Natural killer cell (primary cell): ENCODE measurements at places on chromosomes 3 and 15.
A peak's percentile ranks its signal among the peaks of the same experiment; 100 is the strongest.

GRCh38 chr3:187728940-187729583 is 16.2 kb downstream of the BCL6 start:
- no peak overlapping the region for H3K4me3 ChIP-seq
- no peaks in the 10 kb centered on the region for H3K27me3 ChIP-seq

GRCh38 chr15:99086327-99086667 is 18.6 kb upstream of the SYNM start:
- H3K36me3 ChIP-seq: no peaks in the 10 kb centered on the region
- no peak overlapping the region for H3K27ac ChIP-seq
- H3K4me3 ChIP-seq: no peak overlapping the region
- DNase-seq: no peak
- peaks cover 4% of the 10 kb centered on the region for H3K4me1 ChIP-seq

- H3K4me1 ChIP-seq: no peaks in the 10 kb centered on the region
- no peaks in the 10 kb centered on the region for H3K27me3 ChIP-seq
- H3K27ac ChIP-seq: no peak overlapping the region
- DNase-seq: no peak
- H3K4me3 ChIP-seq: no peak overlapping the region
- peaks cover 13% of the 10 kb centered on the region for H3K36me3 ChIP-seq
Measured at GRCh38 chr3:119885746-119886530, 104.0 kb downstream of the NR1I2 start.

DNA sequence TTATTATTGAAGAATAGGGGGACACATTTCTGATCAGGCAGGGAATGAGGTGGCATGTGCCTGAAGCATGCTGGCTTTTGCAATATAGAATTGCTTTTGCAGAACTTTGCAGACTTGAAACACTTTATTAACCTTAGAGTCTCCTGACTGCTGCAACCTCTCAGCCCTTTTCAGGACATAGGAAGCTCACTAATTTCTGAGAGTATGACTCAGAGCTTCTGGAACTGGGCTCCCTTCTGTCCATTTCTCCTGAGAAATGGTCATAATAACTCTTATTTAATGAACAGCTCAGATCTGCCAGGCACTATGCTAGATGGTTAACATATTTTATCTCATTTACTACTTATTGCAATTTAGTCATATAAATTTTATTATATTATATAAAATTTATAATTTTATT is 38.6 kb upstream of the DGKG start:
- H3K36me3 ChIP-seq: no peaks in the 10 kb centered on the region
- H3K27ac ChIP-seq: no peak overlapping the region
- no peaks in the 10 kb centered on the region for H3K4me1 ChIP-seq
- DNase-seq: no peak
- H3K27me3 ChIP-seq: no peaks in the 10 kb centered on the region

DNA sequence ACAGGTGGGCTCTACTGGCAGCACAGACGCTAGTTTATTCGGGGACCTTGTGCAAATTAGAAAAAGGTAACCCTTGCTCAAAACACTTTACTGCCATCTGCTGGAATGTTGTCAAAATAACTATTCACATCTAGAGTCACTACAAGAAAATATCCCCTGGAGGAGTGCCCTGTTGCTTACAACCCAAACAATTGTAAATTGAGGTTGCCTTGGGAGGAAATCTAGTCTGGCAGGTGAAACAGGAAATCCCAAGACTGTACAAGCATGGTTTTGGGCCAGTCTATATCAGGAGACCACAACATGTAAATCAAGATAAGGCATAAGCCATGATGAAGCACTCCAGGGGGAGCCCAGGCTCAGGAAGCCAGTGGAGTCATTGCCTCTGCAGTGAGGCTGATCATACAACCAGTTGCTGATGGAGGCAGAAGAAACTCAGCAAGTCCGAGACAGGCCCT is 136.8 kb upstream of the ACP3 start:
- no peaks in the 10 kb centered on the region for H3K27me3 ChIP-seq
- H3K36me3 ChIP-seq: no peaks in the 10 kb centered on the region
- no peak overlapping the region for H3K27ac ChIP-seq
- DNase-seq: no peak

DNA sequence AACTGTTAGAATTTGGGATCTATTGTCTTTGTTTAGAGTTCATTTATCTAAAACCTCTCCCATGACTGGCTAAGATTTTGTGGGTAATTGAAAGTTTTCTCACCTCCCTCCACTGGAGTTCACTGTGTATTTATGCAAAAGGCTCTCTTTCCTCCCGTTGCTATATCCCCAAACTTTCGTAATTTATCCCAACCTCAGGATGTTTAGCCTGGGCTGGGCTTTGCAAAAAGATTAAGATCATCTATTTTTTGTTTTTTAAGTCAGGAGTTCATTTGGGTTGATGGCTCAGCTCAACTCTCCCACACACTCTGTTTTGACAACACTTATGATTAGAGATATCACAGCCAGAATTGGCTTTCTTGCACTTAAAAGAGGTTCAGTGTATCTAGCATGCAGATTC is 27.0 kb downstream of the SUCNR1 start:
- H3K27me3 ChIP-seq: no peaks in the 10 kb centered on the region
- peaks cover 4% of the 10 kb centered on the region for H3K4me1 ChIP-seq
- no peak for DNase-seq
- no peak overlapping the region for H3K4me3 ChIP-seq

DNA sequence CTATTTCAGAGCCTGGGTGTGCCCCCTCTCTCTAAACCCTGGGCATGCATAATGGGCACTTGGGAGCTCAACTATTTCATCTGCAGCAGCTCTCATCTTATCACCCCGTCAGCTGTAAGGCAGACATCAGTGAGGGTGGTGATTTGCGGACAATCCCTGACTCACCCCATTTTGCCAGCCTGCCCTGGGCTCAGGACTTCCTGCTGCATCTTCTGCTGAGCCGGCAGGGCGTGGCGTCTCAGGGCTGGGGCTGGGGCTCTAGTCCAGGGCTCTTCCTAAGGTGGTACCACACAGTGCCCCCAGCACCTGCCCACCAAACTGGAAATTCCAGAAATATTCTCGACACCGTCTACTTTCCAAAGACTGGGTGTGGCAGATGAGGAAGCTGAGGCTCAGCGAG is 925 bp upstream of the PSTPIP1 start:
- peak overlapping the region; percentile 86 for H3K27ac ChIP-seq
- H3K27me3 ChIP-seq: no peaks in the 10 kb centered on the region
- H3K36me3 ChIP-seq: peaks cover 4% of the 10 kb centered on the region
- H3K4me3 ChIP-seq: no peak overlapping the region

GRCh38 chr15:64696481-64696880 is 78.9 kb downstream of the RBPMS2 start:
- DNase-seq: no peak
- peaks cover 4% of the 10 kb centered on the region for H3K36me3 ChIP-seq
- H3K27ac ChIP-seq: no peak overlapping the region
- no peak overlapping the region for H3K4me3 ChIP-seq
- H3K4me1 ChIP-seq: peaks cover 27% of the 10 kb centered on the region
- no peaks in the 10 kb centered on the region for H3K27me3 ChIP-seq

DNA sequence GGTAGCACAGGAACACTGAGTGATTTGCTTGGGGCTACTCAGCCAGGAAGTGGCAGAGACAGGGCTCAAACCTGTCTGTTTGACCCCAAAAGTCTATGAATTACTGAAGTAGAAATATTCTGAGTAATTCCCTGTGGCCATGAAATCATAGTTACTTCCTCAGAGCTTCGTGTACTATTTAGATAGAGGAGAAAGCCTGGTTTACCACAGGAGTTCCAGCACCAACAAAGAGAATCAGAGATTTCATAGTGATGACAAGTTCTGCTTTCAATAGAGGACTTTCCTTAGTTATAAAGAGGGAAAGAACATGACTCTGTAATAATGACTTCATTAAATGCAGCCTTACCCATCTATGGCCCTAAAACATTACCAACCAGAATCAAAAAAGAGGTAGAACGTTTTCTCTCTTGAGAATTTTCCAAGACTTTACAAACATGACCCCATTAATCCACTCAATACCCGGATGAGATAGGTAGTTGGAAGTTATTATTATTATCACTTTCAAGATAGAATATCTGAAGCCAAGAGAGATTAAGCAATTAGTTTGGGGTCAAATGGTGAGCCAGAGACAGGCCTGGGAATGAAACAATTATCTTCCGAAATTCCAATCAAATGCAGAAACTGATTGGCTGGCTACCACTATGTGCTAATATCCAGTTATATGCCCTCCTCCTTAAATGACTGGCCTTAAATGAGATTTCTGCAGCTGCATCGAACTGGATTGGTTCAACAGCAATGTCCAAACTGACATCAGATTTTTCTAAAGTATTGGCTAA is 13.6 kb upstream of the WNT5A start:
- no peak overlapping the region for H3K4me3 ChIP-seq
- no peaks in the 10 kb centered on the region for H3K4me1 ChIP-seq
- no peak for DNase-seq
- H3K27me3 ChIP-seq: no peaks in the 10 kb centered on the region

- H3K4me1 ChIP-seq: no peaks in the 10 kb centered on the region
- H3K27ac ChIP-seq: no peak overlapping the region
- no peaks in the 10 kb centered on the region for H3K36me3 ChIP-seq
- no peaks in the 10 kb centered on the region for H3K27me3 ChIP-seq
- no peak overlapping the region for H3K4me3 ChIP-seq
Measured at GRCh38 chr3:128412180-128413002, 54.3 kb downstream of the DNAJB8 start.

DNA sequence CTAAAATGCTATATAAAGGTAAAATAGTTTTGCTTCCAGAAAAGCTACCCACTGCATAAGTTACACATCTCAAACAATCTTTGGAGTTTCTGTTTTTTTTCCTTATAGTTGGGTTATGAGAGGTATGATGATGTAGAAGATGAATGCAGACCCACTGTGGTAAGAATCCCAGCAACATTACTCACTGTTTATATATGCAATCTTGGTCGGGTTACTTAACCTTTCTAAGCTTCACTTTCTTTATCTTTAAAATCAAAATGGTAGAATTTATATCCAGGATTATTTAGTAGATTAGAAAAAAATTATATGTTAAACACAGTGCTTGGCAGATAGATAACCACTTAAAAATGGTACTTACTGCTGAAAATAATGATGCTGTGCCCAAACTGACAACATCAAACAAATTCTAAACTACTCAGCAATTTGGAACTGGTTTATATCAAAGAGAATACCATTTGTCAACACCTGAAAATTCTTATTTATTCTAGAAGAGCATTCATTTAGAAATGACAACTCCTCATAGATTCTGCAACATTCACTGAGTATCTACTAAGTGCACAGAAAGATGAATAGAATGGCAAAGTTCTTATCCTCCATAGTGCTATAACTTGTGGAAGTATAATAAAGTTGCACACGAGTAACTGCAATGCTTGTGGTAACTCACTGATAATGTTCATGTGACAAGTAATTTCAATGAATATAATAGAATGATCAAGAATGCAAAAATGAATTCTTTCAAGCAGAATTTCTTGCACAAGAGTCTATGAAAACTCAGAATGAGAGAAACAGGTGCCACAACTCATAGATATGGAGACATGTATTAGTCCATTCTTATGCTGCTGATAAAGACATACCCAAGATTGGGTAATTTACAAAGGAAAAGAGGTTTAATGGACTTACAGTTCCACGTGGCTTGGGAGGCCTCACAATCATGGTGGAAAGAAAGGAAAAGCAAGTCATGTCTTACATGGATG is 129.0 kb upstream of the SLC7A14 start:
- no peaks in the 10 kb centered on the region for H3K36me3 ChIP-seq
- no peaks in the 10 kb centered on the region for H3K4me1 ChIP-seq
- no peak overlapping the region for H3K27ac ChIP-seq
- H3K4me3 ChIP-seq: no peak overlapping the region

GRCh38 chr15:27491666-27492621 is 521.0 kb downstream of the GABRG3 start:
- no peaks in the 10 kb centered on the region for H3K4me1 ChIP-seq
- H3K4me3 ChIP-seq: no peak overlapping the region
- no peaks in the 10 kb centered on the region for H3K36me3 ChIP-seq
- DNase-seq: no peak
- H3K27ac ChIP-seq: no peak overlapping the region
- no peaks in the 10 kb centered on the region for H3K27me3 ChIP-seq

DNA sequence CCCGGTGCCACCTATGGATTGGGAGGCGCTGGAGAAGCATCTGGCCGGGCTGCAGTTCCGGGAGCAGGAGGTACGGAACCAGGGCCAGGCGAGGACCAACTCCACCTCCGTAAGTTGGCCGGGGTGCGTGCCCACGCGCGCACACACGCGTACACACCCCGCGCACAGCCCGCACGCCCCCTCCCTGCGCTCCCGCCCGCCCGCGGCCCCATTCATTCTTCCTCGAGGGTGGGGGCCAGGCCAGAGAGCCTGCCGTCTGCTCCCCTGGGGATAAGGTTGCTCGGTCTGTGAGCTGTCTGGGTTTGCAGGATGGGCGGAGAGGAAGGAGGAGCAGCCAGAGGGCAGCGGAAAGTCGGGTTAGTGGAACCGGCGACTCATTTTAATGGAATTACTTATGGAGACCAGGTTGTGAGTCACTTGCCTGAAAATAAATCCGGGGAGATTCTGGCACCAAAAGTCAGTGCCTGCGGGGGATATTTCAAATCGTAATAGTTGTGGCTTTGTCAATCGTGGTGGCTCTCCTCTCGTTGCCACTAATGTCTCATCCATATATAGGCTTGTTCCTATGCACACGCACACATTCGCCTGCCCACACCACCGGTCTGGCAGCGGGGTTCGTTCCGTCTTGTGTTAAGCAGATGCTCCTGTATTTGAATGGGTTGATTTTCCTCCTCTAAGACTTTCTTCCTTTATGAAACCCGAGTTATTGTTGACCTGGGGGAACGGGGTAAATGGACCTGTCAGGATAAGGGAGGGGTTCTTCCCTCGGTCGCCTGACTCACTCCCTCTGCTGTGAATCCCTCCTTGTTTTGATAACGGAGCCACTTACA is 223.4 kb upstream of the IL12A start:
- peaks cover 22% of the 10 kb centered on the region for H3K4me1 ChIP-seq
- H3K36me3 ChIP-seq: no peaks in the 10 kb centered on the region
- DNase-seq: no peak
- H3K4me3 ChIP-seq: no peak overlapping the region
- no peak overlapping the region for H3K27ac ChIP-seq
- H3K27me3 ChIP-seq: peaks cover 10% of the 10 kb centered on the region

DNA sequence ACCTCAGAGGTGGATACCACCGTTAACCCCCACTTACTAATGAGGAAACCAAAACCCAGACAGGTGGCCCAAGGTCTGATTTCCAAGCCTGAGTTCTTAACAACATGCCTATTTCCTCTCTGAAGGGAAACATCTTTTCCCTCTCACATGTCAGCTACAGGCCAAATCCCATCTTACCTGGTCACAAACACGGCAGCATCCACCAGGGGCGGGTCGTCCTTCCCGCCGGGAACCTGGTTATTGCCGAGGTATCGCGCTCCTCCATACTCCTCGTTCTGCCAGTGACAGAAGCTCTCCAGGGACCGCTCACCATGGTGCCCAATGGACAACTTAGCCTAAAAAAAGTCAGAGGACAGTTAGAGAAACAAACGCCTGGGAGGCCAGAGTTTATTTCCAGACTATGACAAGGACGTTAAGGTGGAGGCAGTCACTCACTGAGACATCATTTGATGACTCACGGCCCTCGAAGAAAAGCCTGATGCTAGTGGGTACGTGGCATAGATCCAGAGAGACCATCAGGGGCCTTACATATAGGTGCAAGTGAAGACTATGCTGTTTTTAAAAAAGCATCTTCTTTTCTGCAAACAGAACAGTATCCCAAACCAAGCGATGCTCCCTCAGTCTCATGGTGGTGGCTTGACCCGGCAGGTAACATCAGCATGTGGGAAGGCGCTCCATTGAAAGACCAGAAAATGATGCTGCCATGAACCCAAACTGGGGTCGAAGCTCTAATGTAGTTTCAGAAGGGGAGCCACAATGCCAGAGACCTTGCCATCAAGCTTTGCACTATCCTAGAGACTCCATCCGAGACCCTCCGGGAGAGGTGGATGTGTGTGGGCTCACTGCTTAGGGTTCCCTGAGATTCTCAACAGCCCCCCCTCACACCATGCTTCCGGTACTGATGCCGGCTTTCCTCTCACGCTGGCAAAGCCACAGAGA is 80.2 kb downstream of the ADAMTS17 start:
- peaks cover 1% of the 10 kb centered on the region for H3K4me1 ChIP-seq
- H3K27me3 ChIP-seq: no peaks in the 10 kb centered on the region
- no peak for DNase-seq
- no peak overlapping the region for H3K4me3 ChIP-seq
- H3K36me3 ChIP-seq: no peaks in the 10 kb centered on the region
